AG08395 (cell line): ENCODE measurements at places on chromosomes 3 and 15.

GRCh38 chr3:37520907-37521341 is 340.8 kb upstream of the CTDSPL start:
- DNase-seq, result peak; percentile 68

- DNase-seq, result no peak
Observed at GRCh38 chr3:39118079-39118478, 10.6 kb downstream of the TTC21A start.

DNA sequence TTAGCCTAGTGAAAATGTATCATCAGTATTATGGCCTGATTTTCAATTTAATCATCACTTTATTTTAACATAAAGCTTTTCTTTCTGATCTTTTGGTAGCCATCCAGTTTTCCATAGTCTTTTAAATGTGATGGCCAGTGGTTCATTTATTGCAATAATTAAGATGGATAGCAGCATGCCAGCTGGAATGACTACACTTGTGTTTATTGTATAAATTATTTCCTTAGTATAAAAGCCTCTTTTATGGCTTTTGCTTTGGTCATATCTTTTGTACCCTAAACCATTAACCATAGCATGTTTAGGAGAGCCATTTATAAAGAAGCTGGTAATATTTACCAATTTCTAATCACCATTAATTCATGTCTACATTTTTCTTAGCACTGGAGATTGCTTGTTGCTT is 31.7 kb downstream of the ALCAM start:
- DNase-seq, result no peak

- DNase-seq, result no peak
Observed at GRCh38 chr15:69090197-69090948, 70.1 kb upstream of the GLCE start.

- no peak for DNase-seq
Observed at GRCh38 chr15:86034904-86035303, 44.8 kb upstream of the AGBL1 start.

- DNase-seq, result no peak
Observed at GRCh38 chr3:189344996-189345395, 173.2 kb downstream of the TPRG1 start.

GRCh38 chr3:105877336-105877910 is 8.6 kb upstream of the CBLB start:
- DNase-seq, result no peak

- DNase-seq, result no peak
Observed at GRCh38 chr3:126936853-126937425, 46.0 kb upstream of the PLXNA1 start.

DNA sequence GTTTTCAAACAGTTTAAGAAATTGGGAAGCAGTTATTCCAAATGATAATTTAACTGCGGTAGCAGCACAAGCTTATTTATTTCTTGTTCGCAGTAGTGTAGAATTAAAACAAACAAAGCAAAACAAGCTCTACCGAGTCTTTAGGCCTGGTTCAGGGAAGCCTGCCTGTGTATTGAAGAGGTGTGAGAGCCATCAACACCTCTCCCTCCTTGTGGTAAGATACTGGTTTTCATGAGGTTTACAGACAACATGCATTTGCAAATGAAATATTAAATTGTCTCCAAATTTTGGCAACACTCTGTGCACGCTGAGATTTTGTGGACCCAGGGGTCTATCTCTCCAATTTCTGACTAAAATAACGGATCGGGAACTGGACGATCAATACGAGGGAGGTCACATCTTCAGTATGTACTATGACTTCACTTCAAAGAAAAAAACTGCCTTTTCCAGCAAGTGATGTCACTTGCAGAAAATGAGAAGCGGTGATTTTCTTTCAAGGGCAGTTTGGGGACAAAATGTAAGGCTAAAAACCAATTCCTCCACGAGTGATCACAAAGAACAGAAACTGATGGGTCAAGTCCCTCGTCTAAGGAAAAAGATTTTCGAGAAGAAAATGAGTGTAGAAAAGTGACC is 721 bp downstream of the ATR start:
- DNase-seq, result peak; percentile 9

- no peak for DNase-seq
Observed at GRCh38 chr15:73153024-73153423, 100.8 kb downstream of the NEO1 start.

DNA sequence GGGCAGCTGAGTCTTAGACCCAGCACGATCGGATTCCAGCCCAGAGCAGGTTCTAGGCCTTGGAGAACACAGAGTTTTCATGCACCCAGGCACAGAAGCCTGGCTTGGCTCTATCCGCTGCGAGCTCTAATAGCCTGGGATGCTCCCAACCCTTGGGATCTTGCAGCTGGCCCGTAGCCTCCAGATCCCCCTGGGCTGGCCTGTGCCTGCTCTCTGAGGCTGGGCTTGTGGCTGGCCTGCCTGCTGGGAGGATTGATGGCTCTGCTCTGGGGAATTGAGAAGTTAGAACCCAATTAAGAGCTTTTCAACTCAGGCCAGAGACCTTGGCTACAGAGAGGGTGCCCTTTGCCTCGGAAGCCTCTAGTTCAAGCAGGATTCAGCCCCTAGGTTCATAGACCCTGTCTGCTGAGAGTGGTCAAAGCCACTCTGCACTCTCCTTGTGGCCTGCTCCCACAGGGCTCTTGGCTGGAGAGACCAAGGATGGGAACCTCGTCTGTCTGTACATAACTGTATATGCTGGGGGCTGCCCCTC is 64.4 kb downstream of the MAGEF1 start:
- DNase-seq, result no peak

DNA sequence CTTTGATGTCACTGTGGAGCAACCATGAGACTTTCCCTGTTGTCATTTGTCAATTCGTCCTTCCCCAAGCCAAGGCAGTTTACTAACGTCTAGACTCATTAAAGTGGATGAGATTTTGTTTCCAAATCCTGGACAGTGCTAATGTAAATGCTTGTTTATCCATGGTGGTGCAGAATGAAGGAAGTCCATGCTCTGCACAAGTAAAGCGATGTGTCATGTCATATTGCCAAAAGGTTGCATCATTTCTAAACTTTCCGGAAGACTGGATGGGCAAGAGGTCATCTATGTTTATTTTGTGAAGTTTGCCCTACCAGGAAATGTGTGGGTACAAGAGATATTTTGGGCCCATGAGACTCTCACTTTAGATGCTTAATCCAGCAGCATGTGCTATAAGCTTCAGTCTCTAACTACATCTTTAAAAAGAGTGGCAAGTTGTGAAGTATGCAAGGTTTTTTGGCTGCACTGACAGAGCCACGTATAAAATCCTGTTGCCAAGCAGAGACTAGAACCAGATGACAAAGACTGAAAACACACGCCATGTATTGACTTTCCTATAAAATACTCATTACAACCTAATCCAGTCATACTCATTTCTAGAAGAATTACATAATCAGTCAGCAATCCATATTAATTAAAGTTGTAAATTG is 72.1 kb upstream of the FNDC3B start:
- DNase-seq, result peak; percentile 85

DNA sequence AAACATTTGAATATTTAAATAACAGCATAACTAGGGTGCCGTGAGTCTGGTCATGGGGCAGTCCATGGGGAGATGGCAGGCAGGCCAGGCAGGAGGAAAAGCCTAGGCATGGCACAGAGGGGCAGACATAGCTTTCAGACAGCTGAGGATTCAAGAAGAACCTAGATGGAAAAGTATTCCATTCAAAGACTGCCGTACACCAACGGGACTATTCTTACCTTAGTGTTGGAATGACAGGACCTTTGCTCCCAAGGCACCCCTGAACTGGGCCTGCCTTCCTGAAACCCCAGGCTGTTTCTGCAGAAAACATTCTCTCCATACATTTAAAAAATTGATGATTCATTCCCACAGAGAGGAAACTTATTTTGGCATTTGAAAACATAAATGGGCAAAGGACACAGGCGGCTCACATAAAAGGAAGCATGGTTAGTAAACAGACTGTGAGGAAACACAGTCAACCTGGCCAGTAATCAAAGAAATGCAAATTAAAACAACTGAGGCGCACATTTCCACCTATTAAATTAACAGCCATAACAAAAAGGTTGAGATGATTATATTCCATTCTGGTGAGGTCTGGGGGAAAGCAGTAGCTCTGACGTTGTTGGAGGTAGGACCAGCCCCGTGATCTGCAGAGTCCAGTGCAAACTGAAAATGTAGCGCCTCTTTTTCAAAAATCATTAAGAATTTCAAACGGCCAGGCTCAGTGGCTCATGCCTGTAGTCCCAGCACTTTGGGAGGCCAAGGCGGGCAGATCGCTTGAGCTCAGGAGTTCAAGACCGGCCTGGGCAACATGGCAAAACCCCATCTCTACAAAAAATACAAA is 71.3 kb upstream of the SMAD3 start:
- DNase-seq, result no peak

- no peak for DNase-seq
Observed at GRCh38 chr3:124699051-124699450, 31.2 kb upstream of the UMPS start.
